ENCODE measurements at places on chromosomes 7 and 10.

- DNase-seq, result no peak
Observed at GRCh38 chr10:113386005-113386404, 166.8 kb upstream of the HABP2 start.

GRCh38 chr7:80240265-80241025, 105.8 kb downstream of the GNAI1 start:
- no peak for DNase-seq

GRCh38 chr7:88399696-88400240, 93.1 kb upstream of the STEAP4 start:
- no peak for DNase-seq

DNA sequence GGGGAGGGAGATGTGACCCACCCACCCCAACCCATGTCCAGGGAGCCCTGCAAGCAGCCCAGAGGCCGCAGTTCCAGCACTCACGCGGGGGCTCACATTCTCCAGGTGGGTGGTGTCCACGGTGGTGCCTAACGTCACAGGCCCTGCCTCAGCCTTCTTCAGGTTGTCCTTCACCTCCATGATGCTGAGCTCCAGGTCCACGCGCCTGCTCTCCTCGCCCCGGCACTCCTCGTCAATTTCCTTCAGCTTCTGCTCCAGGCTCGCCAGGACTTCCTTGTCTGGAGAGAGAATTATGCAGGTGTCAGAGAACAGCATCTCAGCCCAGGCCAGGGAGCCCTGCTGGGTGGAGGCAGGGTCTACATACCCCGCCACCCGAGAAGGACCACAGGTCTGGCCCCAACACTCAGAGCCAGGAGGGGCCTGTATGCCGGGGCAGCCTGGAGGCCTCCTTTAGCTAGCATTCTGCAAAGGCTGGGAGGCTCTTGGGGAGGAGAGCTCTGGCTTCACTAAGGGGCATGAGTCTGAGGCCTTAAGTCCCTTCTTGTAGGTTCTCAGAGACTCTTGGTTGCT, 58.2 kb downstream of the VWA2 start:
- no peak for DNase-seq

DNA sequence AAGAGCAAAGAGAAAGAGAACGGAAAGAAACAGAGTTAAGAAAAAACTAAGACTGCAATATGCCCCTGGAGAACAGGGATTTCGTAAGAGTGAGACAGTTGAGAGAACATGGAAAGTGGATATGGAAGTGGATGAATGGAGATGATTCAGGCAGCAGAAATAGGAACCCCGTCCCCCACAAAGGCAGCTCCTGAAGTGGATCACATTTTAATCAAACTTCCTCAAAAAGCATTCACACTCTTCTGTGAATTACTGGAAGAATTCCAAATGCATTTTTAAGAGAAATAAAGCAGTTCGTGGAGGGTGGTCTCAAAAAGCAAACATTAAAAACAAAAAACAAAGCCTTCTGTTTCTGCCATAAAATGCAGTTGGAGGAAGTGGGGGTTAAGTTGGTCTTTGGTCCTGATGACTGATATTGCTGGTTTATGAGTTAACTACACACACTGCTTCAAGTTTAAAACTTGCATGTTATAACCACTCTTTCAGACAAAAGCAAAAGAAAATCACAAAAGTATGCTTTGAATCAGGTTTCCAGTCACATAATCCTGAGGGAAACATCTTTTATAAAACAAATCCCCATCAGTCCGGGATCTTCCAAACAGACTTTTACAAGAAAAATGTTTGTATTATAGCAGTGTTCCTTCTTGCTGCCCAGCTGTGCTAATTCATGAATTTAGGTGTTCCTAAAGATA, 214.3 kb downstream of the FANK1 start:
- no peak for DNase-seq

DNA sequence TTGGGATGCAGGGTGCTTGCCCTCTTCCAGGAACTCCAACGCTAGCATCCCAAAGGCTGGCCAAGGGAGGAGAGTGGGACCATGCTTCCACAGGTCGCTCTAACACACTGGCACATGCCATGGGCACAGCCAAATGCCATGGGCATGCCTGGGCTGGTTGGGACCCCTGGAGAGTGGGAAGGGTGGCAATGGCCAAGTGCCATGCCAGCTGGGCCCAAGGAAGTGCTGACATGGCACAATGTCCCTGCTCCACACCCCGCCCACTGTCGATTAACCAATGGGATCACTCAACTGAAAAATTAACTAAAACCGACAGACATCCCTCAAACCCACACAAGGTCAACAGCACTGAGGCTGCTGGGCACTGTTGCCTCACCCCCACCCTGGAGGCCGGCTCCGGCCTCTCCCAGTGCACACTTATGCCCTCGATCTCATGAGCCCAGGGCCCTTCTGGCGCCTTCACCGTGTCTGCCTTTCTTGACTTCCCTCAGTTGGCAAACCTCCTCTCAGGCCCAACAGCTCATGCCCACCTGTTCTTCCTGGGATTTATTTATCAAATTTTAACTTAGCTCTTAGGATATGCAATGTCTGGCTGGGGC, 83.4 kb downstream of the GOLGA7B start:
- DNase-seq, result no peak

DNA sequence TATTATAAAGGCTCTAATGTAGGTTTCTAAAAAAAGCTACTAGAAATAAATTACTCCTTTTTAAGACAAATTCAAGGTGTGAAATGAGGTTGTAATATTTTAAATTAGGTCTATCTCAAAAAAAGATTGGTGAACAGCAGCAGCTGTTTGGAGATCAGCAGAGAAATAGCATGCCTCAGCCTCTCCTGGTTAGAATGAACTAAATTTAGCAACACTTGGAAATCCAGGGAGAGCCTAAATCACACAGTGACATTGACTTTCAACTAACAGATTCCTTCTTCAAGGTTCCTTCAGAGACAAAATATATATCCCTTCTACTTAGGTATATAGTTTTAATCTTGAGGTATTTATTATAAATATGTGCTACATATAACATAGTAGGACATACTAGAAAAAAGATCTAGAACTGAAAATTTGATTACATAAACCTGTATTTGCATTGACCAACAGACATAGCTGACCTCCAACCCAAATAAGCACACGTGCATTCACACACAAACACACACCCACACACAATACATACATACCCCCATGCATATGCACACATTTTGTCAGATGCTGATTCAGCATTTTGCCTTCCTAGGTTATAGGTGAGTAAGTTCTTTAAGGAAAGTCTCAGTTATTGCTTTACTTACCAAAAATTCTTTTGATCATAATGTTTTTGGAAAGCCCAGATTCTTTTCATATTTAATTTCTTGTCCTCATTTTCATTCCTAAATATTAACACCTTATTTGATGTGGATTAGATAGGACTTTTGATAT, 47.3 kb downstream of the DGKB start:
- DNase-seq, result no peak

DNA sequence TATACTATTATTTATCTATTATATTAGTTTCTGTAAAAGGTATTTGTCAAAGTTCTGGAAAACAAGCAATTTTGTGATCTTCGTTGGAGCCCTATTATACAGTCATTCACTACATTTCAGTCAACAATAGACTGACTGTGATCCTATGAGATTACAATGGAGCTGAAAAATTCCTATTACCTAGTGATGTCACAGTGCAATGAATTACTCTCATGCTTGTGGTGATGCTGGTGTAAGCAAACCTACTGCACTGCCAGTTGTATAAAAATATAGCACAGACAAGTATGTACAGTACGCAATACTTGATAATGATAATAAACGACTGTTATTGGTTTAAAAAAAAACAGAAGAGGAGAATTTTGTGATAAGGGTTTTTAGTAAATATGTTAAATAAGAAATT, 21.4 kb downstream of the OR6V1 start:
- DNase-seq, result no peak

- no peak for DNase-seq
Observed at GRCh38 chr10:132035476-132035875, 30.3 kb upstream of the JAKMIP3 start.

- no peak for DNase-seq
Observed at GRCh38 chr10:24114556-24114955, 94.4 kb upstream of the KIAA1217 start.

DNA sequence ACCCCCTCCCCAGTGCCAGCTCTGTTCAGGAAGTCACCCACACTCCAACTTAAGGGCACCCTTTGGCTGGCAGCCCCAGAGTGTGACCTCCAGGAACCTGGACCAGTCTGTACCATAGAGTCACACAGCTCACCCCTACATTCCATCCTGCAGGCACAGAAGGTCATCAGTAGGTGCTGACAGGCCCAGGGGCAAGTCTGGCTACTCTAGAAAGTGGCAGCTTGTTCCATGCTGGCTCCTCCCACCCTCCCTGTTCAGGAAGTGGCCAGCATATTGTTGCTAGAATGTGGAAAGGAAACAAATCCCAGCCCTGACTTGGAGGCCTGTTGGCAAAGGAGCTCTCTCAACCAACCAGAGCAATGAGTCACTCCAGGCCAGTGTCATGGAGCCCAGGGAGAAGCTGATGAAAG, 3.2 kb upstream of the NCOA4 start:
- DNase-seq, result no peak

DNA sequence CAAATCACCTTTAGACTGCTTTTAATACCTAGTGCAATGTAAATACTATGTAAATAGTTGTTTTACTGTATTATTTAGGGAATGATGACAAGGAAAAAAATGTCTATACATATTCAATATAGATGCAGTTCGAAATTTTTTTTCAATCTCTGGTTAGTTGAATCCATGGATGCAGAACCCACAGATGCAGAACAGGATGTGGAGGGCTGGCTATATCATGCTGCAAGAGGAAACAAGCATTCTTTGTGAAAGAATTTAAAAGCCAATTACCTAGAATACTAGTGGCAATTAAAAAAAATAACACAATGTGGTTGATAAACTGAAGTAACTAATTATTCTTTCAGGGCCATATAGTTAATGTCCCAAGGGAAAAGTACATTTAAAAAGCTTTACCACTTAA, 170.4 kb downstream of the ZNF438 start:
- no peak for DNase-seq

Measured in activated T-helper 9 cell treated with anti-CD3 and anti-CD28 coated beads, Interleukin-2, amount 50 U/mL, for 16 hours (primary cell).